Amniotic epithelial cell (primary cell): ENCODE measurements at places on chromosomes 2 and 18.

GRCh38 chr2:157221394-157221988, 36.0 kb upstream of the GALNT5 start:
- no peak for DNase-seq

DNA sequence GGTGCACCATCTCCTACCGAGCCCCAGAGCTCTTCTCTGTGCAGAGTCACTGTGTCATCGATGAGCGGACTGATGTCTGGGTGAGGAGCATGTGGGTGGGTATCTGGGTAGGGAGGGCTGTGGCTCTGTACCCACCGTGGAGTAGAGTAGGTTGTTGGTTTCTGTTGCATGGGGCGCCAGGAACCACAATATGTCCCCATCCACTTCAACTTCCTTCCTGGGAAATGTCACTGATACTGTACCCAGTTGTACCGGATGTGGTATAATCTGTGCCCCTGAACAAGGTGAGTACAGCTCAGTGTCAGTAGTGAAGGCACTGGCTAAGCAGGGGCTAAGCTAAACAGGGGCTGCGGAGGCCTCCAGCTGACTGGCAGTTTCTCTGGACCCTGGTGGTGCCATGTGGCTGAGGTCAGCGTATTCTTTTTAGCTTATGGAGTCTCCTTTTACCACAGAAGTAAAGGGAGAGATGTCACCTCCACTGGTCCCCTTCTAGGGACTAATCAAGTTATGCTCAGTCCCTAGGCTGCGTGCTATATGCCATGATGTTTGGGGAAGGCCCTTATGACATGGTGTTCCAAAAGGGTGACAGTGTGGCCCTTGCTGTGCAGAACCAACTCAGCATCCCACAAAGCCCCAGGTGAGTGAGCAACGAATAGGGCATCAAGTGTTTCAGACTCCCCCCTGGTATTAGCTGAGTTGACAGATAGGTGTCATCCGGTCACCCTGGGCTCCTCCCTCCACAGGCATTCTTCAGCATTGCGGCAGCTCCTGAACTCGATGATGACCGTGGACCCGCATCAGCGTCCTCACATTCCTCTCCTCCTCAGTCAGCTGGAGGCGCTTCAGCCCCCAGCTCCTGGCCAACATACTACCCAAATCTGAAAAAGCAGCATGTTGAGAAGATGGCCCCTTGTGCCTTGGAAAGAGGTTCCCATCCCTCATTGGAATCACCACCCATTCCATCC, 2.7 kb downstream of the STK16 start:
- DNase-seq, result no peak

DNA sequence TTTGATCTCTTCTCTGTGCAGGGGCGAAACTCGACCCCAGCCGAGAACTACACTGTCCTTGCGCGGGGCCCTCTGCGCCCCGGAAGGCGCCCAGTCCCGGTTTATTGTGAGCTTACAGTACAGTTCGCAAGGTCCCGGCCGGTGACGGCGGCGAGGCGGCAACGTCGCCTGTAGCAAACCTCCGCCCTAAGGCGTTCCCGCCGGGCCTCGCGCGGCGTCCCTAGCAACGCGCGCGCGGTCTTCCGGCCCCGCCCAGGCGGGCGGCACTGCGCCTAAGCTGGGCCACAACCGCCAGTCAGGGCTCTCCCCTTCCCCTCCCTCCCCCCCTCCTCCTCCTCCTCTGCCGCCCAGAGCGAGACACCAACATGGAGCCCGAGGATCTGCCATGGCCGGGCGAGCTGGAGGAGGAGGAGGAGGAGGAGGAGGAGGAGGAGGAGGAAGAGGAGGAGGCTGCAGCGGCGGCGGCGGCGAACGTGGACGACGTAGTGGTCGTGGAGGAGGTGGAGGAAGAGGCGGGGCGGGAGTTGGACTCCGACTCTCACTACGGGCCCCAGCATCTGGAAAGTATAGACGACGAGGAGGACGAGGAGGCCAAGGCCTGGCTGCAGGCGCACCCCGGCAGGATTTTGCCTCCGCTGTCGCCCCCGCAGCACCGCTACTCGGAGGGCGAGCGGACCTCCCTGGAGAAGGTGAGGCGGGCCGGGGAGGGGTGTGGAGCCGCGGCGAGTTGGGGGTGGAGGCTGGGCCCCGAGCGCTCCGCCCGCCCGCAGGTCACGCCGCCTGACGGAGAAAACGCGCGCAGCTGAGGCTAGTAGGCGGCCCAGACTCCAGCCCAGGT, at the start of gene ALMS1:
Gene ALMS1 (plus strand): TSS at position 333 of the 838 bp plus-strand sequence. CDS start 33 bp downstream, at position 366.
- DNase-seq, result peak; percentile 83

GRCh38 chr2:65021709-65022108, 32.5 kb downstream of the SLC1A4 start:
- DNase-seq, result no peak

- no peak for DNase-seq
These were observed 458.3 kb upstream of the CELF4 start for GRCh38 chr18:38023871-38024270.

DNA sequence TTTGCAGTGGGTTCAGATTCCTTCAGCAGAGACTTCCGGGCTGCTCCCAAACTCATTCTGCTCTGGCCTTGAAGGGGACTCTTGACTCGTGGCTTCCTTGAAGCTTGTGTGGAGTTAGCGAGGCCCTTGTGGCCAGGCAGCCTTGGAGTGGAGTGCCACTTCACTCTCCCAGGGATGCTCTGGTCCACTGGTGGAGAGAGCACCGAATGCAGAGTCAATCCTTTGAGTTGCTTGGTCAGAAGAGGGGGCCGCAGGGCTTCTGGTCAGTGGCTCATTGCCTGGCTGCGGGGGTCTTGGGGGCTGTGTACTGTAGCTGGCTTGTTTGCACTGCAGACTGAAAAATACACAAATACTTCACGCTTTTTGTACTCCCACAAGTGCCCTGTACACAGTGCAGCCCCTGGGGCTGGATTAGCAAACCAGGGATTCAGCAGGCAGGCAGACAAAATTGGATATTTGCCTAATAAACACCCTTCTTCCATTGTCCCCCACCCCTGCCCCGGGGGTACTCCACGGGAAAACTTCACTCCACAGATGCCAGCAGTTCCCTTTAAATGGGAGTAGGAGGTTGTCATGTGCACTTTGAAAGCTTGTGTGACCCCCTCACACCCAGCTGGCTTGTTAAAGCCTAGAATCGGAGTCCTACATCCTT, 3.2 kb downstream of the GLI2 start:
- DNase-seq, result no peak

GRCh38 chr18:2223449-2223848, 347.9 kb downstream of the METTL4 start:
- DNase-seq, result peak; percentile 71

DNA sequence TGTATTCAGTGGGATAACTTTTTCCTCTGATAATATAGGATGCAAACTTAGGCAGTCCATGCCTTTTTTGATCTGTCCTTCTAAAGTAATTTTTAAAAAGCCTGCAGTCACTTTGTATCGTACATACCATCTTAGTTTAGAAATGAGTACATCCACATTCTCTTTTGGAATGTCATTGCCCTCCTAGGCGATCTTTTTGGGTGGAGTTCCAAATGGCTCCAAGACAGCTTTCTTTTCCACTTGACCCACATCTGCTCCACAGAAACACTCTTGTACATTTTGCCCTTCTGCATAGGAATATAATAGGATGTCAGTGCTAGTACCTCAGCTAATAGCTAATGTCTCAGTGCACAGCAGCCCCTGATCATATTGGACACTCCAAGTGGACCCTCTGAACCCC, 21.8 kb upstream of the HTR2B start:
- no peak for DNase-seq

GRCh38 chr2:86477349-86477748, 36.2 kb downstream of the KDM3A start:
- DNase-seq, result peak; percentile 74

- DNase-seq, result no peak
These were observed 34.0 kb downstream of the IL1R2 start for GRCh38 chr2:102025583-102026267.

DNA sequence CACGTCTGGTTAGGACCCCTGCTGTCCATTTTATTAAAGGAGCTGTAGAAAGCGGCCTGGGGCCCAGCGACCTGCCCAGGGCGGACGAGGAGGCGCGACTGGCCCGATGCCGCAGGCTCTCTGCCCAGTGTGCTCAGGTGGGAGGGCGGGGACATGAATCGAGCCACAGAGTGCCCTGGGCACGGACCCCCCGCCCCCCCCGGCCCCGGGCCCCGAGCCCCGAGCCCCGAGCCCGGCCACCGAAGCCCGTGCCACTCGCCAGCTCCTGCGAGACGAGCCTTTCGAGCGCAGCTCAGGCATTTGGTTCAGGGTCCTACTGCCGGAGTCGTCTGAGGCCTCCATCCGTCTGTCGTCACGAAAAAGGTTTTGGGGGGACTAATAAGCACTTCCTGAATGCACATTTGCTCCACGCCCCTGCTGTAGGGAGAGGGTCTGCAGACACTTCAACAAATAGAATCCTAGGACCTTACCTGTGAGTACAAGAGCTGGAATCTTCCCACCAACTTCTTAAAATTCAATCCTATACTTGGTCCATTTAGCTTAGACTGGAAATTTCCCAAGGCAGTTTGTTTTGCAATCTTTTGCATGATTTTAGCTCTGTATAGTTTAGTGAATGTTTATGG, 602 bp upstream of the ADAM17 start:
- DNase-seq, result peak; percentile 45

DNA sequence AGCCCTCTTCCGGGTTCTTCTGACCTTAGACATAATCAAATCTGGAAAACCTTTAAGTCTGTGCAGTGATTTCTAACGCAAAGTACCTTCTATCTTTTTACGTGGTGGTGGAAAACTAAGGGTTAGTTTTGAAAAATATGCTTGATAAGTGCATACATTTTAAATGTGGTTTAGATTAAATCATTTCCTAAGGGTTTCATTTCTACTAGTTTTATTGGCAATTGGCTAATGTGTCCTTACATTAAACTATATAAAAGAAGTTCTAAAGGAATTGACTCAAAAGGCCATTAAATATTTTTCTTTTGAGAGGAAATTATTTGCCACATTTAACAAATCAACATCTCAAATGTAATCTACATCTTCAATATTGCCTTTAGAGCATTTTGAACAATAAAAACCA, 268.3 kb upstream of the THUMPD2 start:
- DNase-seq, result no peak

GRCh38 chr2:202009019-202009481, 24.6 kb upstream of the FZD7 start:
- no peak for DNase-seq

DNA sequence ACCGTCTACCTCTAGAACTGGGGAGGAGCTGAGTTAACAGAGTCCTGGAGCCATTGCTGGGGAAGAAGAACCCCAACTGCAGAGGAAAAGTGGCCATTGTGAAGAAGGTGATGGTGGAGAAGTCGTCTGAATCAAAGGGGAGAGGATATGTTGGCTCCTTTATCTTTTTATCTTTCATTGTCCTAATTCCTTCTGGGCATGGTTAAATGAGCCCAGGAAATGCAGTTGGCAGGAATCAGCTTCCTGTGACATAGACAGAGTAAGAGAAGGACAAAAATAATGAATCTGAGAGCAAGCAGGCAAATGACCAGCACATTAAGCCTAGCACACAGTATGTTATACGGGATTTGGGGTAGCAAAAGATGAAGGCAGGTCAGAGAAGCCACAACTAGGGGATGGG, 16.0 kb upstream of the ACTR3 start:
- no peak for DNase-seq

DNA sequence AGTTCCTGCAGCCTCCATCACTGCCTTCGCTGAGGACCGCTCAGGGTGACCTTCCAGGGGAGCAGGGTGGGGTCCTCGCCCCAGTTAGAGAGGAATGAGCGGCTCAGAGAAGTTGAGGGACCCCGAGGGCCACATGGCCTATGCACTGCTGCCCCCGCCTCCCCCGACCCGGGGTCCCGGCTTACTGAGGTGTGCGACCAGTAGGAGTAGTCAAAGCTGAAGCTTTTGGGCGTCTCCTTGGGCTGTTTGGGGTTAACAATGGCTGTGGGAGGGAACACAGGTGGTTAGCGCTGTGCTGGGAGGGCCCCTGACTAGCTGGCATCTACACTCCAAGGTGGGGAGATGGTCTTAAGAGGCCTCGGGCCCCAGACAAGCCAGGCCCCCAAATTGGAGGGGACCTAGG, 31.0 kb downstream of the KIF1A start:
- no peak for DNase-seq

- no peak for DNase-seq
These were observed 2.8 kb upstream of the TCF7L1 start for GRCh38 chr2:85130407-85130806.

- no peak for DNase-seq
These were observed 65.2 kb downstream of the CCDC148 start for GRCh38 chr2:158391361-158391760.

GRCh38 chr2:197949224-197949623, 144.8 kb downstream of the PLCL1 start:
- DNase-seq, result no peak

DNA sequence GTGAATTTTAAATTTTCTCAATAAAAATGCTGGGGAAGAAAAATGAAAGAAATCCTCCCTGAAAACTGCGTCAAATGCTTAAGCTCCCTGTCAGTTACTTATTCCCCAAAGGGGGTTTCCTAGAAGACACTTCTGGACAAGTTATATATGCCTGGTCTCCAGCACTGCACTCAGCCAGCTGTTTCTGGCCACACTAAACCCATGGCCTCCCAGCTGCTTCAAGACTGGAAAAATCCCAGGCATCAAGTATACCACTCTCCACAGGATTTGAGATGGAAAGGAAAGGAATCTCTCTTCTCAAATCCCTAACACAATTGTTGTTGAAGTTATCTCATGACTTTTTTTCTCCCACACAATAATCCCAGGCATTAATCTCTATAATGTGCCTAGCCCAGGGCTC, 245.7 kb downstream of the NBAS start:
- DNase-seq, result no peak

GRCh38 chr2:114546531-114546930, 104.1 kb downstream of the DPP10 start:
- DNase-seq, result no peak

GRCh38 chr2:105329197-105329554, 359 bp downstream of the TGFBRAP1 start:
- no peak for DNase-seq

- no peak for DNase-seq
These were observed 8.4 kb upstream of the CREG2 start for GRCh38 chr2:101395545-101396315.

- no peak for DNase-seq
These were observed 81.2 kb downstream of the UGGT1 start for GRCh38 chr2:128172191-128172590.

- DNase-seq, result no peak
These were observed 506.8 kb upstream of the LRATD1 start for GRCh38 chr2:14125624-14126293.

DNA sequence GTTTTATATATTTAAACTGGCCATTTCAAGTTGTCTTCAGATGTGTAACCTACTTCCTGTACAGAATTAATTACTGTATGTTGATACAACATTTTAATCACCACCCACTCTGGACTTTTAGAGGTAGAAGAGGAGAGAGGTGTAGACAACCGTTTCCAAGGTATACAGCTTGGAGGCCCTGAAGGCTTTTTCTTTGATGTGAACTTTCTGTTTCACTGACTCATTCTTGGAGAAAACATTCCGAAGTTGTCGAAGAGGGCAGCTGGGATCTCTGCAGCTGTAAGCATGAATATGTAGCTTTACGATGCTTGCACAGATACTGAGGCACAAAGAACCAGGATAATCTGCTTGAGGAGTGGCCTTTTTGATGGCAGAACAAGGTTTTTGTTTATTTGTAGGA, 137.0 kb downstream of the NCKAP5 start:
- peak; percentile 60 for DNase-seq
